ENCODE measurements at places on chromosomes 7 and 10.

- no peak for DNase-seq
These were observed 68.3 kb downstream of the HIPK2 start for GRCh38 chr7:139709485-139709884.

- no peak for DNase-seq
These were observed 120.3 kb downstream of the ANLN start for GRCh38 chr7:36509962-36510361.

DNA sequence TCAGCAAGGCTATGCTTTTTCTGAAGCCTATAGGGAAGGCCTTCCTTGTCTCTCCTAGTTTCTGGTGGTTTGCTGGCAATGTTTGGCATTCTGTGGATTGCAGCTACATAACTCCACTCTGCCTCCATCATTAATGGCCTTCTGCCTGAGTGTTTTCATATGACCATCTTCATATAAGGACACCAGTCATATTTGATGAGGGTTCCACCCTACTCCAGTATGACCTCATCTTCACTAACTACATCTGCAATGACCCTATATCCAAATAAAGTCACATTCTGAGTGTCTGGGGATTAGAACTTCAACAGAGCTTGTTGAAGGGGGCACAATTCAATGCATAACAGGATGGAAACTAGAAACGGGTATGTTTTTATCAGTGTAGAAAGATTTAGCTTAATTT lies 22.1 kb downstream of the CAV1 start:
- no peak for DNase-seq

DNA sequence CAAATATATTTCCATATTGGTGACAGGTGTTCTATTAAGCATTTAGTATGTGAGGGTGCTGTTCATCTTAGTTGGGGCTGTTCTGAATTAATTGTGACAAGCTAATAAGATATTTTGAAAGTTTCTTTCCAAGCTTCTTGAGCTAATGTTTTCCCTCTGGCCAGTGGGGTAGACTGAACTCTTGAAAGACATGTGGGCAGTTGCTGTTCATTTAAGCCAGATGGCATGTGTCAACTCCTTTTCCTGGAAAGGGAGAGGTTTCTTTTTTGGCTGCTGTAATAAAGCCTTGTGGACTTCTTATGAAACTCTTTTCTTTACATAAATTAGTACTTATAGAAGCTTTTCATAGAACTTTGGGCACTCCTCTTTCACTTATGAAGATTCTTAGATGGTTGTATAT lies 21.7 kb downstream of the RAB18 start:
- no peak for DNase-seq

GRCh38 chr7:111789048-111789320 lies 226.7 kb upstream of the IMMP2L start:
- no peak for DNase-seq

- DNase-seq, result no peak
These were observed 43.7 kb downstream of the CPXM2 start for GRCh38 chr10:123847686-123848432.

DNA sequence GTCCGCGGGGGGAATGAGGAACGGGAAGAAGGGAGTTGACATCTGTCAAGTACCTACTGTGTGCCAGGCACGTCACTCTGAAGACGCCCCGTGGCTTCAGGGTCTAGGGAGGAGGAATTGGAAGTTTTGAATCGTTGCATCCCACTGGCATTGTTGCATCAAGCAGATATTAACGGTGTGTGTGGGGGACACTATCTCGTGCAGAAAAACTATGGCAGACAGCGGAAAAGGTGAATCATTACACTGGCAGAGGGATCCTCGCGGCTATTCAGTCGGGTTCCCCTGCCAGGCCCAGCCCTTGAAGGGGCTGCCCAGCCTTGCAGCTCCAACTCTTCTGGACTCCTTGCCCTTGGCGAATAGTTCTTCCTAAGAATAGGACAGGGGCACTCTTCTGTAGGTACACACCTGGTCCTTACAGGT lies 1.0 kb upstream of the KIAA1549 start:
- DNase-seq, result no peak

GRCh38 chr10:24223953-24224352 lies 15.0 kb downstream of the KIAA1217 start:
- no peak for DNase-seq

DNA sequence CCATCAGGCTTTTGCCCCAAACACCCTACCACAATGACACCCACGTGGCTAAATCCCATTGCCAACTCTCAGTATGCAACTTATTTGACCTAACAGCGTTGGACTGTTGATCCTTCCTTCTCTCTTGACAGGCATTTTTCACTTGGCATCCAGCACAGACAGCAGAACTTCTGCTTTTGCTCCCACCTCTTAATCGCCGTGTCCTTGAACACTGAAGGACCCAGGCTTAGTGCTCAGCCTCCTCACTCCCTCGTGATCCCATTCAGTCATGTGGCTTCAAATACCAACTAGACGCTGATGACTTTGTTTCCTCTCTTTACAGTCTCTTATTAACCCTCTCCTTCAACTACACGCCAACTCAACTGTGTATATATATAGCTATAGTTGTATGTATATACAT lies 25.0 kb downstream of the ZFAND2A start:
- no peak for DNase-seq

DNA sequence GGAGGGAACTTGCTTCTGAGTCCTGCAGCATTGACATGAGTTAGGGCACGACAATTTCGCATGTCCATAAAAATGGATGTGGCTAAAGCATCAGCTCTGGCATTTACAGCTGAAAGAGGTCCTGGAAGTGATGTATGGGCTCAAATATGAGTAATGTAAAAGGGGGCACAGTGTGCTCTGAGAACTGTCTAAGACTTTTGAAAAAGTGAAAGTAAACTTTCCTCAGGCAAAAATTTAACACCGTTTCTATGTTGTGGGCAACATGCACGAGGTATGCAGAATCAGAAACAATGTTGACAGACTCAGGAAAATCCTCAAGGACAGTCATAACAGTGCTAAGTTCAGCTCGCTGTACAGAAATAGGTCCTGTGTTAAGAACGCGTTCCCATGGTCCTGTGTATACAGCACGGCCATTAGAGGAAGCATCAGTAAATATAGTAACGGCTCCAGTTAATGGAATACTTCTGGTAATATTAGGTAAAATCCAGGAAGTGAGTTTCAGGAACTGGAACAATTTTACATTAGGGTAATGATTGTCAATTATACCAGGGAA lies 37.9 kb upstream of the AKR1C2 start:
- DNase-seq, result no peak

DNA sequence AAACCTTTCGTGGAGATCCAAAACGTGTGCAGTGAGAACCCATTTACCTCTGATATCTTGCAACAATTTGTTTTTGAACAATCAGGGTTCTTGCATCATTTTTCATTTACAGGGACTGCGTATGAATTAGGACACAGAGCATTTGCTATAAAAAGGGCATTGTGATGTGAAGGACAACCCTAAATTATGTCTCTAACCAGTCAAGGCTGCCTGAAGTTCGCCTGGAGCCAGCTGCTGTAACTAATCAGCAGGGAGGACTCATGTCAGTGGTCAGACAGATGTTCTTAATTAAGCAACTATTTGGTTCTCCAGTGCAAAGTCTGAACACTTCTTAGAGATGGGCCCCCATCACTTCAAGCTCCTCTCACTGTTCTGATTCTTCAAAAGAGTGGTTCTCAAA lies 674.8 kb downstream of the KCNMA1 start:
- DNase-seq, result no peak

GRCh38 chr10:1673568-1674345 lies 63.6 kb downstream of the ADARB2 start:
- DNase-seq, result no peak

DNA sequence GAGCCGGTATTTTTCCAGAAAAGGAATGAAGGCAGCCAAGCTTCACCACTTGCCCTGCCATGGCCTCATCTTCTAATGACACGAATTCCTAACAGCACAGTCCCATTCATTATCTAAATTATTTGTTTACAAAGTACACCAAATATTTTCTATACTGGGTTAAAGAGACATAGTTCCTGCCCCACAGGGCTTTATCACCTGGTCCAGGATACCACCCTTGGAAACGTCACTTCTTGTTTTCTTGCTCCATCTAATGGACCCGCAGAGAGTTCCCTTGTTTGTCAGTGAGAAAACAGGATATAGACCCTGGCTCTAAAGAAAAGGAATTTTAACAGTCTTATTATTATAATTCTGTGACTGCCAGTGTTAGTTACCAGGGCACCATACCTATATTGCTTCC lies 1165.4 kb downstream of the GATA3 start:
- no peak for DNase-seq

GRCh38 chr7:21261627-21262594 lies 166.0 kb upstream of the SP4 start:
- DNase-seq, result no peak

GRCh38 chr10:70551971-70552422 lies 50.5 kb downstream of the PRF1 start:
- no peak for DNase-seq

- no peak for DNase-seq
These were observed 730 bp downstream of the LARP4B start for GRCh38 chr10:930625-931325.

DNA sequence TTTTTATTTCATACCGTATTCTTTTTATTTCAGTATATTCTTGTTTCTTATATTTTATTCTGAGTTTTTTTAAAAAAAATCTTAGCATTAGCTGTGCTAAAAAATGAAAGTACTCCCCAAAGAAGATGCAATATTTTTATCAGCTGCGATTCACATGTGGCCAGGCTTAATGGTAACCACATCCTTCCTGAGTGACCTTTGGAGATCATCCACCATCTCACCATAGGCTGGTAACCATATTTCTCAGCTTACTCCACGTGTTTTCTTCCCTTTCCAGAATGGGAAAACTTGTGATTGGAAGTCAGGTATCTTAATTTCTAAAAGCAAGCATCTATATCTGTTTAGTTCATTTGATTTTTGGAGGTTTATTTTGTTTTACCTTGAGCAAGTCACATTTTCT lies 18.8 kb upstream of the LIPM start:
- DNase-seq, result no peak

DNA sequence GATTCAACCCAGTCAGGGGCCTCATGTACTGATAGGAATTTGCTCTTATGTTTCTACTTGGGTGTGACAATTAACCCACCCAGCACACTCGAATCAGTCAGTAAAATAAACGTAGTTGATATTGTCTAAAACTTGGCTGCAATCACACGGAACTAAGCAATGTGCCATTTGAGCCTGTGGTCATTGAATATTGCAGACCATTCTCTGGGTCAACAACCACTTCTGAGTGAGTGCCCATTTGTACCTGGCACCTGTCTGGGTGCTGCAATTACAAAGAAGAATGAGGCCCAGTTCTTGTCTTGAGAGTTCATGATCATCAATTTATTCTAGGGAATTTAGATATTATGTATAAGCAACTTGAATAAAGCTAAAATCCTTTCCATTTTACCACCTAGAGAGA lies 29.8 kb downstream of the NPY start:
- no peak for DNase-seq

GRCh38 chr10:78365694-78366093 lies 332.0 kb downstream of the RPS24 start:
- no peak for DNase-seq

- DNase-seq, result no peak
These were observed 316.2 kb downstream of the ATRNL1 start for GRCh38 chr10:115409347-115409746.

GRCh38 chr10:126072622-126073021 lies 176.3 kb downstream of the FANK1 start:
- DNase-seq, result no peak

DNA sequence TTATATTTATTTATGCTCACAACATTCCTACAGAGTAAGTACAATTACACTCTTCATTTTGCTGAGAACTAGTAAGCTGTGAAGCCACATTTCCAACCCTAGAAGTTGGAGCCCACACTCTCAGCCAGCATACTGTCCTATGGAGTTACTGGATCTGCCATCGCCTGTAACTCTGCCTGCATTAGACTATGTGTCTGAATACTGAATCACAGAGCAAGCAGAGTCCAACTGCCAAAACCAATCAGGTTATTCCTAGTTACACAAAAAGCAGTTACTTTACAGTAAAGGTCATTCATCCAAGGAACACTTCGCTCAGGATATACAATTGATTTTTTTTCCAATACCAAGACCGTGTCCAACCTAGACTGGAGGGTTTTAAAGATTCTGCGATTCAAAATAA lies 21.5 kb downstream of the CTAGE6 start:
- no peak for DNase-seq

- DNase-seq, result no peak
These were observed 62.7 kb downstream of the CUZD1 start for GRCh38 chr10:122782911-122783310.

DNA sequence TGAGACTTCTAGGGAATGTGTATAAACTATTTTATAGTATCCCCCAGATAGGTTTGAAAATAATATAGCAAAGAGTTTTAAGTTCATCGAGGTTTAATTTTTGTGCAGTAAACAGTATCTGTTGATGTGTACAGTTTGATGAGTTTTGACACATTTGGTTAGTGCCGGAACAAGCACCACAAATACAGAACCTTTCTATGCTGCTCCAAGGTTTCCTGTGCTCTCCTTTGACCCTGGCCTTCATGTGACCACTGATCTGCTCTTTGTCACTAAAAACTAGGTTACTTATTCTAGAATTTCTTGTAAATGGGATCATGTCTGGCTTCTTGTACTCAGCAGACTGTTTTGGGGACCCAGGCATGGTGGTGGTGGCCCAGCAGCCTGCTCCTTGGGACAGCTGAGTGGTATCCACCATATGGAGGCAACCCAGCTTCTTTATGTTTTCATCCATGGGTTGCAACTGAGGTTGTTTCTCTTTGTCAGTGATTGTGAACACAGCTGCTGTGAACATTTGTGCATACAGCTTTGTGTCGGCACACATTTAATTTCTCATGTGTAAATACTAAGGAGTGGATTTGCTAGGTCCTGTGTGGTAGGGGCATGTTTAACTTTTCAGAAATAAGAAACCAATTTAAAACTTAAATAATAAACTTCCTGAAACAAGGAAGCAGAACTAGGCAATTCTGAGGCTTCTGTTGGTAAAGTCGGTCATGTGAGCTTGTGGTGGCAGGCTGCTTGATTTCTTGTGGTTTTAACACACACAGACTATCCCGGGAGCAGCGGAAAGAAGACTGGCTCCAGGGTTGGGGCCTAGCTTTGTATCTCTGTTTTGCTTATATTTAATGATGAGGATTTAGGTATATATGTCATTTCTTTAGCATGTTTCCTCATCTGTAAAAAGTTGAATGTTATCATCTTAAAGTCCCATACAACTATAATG lies 219.4 kb downstream of the ABCA13 start:
- no peak for DNase-seq

DNA sequence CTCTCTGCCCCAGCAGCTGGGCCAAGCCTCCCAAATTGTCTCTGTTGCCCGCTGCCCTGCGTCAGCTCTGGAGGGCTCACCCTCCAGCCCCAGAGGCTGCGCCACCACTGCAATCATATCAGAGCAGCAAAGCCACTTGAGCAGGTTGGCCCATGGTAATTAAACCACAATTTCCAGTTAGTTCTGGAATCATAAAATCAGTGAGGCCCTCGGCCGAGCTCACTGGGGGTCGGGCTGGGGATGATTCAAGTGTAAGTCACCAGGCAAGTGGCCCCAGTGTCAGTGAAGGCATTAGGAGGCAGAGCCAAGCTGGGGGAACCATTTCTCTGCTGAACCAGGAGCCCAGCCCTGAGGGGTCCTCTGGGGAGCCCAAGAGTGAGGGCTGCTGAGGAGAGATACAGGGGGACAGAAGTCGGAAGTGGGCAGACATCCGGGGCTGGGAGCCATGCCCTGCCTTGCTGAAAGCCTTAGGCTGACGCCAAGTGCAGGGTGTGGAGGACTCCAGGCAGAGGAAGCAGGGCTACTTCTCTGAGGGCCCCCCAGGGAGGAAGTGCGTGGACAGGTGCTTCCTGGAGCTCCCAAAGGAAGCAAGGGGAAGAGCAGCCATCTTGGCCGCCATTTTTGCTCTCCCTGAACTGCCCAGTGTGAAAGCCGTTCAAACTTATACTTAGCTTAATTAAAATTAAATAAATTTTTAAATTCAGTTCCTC lies 29.5 kb upstream of the SLC29A3 start:
- DNase-seq, result no peak

- no peak for DNase-seq
These were observed 35.8 kb downstream of the PARP12 start for GRCh38 chr7:140026935-140027334.
